A549 treated with CpdA at 1 μM for 4 hours (cell line): ENCODE measurements at places on chromosomes 3 and 15. TPM values are rescaled to one million over a fixed set of nuclear protein-coding genes. Genes with fewer than 3 reads are reported as not detected.

Gene SLC12A1
- not detected in 5 replicates for total RNA-seq

Gene ARIH2
- total RNA-seq: 58.2 to 64.1 TPM (median 62.6 TPM) in 5 replicates

Gene ALDH1L1
- total RNA-seq: 0.11 to 0.64 TPM (median 0.23 TPM) in 5 replicates

Gene CORO2B
- total RNA-seq: 2.7 to 4.8 TPM (median 3.7 TPM) in 5 replicates

Gene P2RY13
- total RNA-seq: not detected in 5 replicates

Gene TGM5
- not detected in 5 replicates for total RNA-seq

Gene STRA6
- total RNA-seq: 51.0 to 75.4 TPM (median 63.6 TPM) in 5 replicates

Gene GNL3
- 96.1 to 184 TPM (median 103 TPM) in 5 replicates for total RNA-seq

Gene ANKUB1
- not detected in 5 replicates for total RNA-seq
